NCI-H187 treated with DMSO at 0.1 percent for 48 hours (cell line): ENCODE measurements at places on chromosomes 7 and 10.

DNA sequence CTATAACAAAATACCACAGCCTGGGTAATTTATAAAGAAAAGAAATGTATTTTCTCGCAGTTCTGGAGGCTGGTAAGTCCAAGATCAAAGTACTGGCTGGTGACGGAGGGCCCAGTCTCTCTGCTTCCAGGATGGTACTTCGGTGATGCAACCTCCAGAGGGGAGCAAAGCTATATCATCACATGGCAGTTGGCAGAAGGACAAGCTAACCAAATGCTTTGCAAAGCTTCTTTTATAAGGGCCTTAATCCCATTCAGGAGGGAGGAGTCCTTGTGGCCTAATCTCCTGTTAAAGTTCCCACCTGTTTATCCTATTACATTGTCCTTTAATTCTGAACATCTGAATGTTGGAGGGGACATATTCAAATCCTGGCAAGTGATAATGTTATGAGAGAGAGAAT, 134.1 kb upstream of the SP4 start:
- no peak for DNase-seq

DNA sequence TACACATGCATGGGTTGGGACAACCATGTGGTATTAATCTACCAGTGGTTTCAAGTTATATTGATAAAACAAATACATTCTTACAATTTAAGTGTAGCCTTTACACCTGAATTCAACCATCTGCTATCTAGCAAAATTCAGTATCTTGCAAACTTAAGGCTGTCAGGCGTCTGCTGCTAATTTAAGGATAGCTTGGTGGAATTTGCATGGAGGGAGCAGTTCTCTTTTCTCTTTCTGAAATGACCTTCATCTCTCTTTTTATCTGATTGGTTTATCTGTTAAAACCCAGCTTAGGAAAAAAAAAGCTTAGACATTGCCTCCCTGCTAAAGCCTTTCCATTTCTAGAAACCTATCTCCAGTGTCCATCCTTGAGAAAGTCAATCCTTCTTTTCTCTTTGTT, 102.3 kb downstream of the ZEB1 start:
- no peak for DNase-seq

DNA sequence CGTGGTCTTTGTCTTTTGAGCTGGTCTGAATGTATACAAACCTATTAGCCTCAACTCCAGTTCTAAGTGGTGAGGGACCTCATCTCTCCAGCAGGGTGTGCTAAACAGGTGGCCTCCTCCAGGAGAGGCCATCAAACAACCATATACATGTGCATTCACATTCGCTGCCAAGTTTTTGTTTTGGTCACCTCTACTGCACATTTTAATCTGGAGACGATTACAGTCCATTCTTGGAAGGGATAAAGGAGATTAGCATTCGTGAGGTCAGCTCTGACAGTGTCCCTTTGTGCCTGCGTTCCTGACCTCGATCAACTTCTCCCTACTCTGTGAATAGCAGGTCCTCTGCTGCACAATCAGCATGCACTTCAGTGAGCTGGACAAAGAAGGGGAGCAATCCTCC, 60.8 kb downstream of the RHOBTB1 start:
- DNase-seq: no peak

DNA sequence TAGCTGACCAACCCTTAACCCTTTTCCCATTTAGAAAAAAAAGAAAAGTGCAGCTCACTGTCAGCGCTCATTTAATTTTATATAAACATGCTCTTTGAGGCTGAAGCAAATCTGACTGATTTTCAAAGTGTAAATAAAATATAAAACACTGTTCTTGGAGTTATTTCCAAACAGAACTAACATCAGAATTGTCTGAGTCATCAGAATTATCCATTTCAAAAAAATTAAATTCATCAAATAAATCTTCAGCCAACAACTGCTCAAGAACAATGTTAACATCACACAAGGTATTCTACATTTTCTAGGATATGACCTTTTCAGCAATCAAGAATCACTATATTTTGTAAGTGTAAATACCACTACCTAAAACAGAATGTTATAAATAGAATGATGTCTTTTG, 93.6 kb downstream of the MAGI2 start:
- no peak for DNase-seq
